ENCODE measurements at places on chromosomes 4 and X. TPM values are rescaled to one million over a fixed set of nuclear protein-coding genes. Genes with fewer than 3 reads are reported as not detected.

DNA sequence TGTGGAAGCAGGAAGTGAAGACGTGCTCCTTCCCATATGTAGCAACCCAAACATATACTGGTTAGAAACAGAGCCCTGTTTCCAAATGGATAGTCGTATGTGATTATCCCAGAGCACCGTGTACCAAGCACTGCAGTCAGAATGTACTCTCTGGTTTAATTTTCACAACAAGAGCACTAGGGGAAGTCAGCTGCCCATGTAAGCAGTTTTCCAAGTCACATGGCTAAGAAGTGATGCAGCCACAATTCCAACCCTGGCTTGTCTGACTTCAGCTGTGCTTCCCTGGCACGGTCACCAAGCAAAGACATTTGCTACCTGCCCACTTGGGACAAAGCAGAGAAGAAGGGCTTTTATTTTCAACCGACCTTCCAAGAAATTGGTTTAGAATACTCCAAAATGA is 28.2 kb upstream of the CEP135 start:
- no peak for DNase-seq

DNA sequence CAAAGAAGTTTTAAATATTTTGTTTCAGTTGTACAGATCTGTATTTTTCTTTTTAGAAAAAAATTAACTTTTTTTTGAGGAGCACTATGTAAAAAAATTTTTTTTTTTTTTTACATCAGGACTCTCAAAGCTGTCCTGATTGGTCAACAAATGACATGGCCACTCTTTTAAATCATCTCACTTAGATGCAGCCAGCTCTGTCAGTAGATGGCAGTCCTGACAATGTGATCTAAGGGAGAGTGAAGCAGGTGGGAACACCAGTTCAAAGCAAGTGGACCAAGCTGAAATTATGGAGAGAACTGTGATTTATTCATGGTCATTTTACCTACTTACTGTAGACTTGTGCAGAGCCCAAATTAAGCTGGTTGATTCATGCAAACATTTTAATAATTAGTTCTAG is 174.7 kb upstream of the GPRIN3 start:
- DNase-seq, result no peak

DNA sequence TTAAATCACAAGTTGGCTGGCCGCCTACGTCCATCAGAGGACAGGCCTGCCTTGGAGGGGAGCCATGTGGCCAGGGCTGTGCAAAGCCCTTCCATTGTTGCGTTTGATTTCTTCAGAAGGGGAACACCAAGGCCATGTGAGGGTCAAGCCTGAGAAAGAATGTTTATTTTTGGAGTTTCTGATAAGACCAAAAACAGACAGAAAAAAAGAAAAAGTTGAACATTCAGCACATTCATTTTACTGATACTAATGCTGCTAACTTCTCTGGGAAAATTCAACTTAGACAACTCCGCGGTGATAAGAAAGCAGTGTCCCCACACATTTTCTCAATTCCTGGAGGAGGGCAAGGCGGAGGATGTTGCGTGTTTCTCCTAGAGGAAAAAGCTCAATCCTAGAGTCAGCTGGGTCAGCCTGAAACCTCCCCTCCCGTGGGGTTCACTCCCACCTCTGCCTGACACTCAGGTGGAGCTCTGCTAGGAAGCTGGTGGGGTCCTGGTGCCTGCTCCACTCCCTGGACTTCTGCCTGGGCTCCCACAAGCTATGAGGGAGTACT is 63.5 kb downstream of the ANAPC4 start:
- DNase-seq, result peak; percentile 59

- DNase-seq, result no peak
Observed at GRCh38 chr4:165524532-165525190, 145.9 kb downstream of the CPE start.

DNA sequence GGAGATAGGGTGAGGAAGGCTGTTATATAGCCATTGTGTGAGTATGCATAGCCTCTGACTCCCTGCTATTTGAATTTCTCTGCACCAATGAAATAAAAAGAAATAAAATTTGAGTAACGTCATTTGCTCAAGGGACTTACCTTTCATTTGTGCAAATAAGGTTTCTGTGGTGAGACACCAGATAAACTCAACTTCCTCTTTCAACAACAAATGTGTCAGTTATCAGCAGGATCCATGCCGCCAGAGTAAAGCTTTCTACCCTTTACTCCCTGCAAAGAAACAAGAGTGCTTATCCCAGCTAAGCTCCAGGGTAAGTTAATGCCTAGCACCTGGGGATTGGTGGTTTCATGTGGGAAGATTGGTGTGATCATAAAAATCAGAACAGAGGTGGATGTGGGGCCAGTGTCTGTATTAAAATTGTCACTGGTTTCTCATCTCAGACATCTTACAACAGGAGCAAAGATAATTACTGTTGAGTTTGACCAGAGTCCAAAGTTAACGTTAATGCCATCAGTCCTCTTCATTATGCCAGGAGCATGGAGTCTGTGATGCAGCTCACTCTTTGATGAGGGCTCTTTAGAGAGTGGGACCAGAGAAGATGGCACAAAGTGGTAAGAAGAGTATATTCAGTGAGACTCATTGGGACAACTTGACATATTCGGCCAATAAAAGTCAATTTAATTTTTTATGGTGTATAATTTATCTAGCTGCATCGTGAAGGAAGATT is at the start of gene P2RY10:
TSS of gene P2RY10 (plus strand) at position 206 of the 727 bp plus-strand sequence. CDS start 15,130 bp downstream, outside the sequence.
- DNase-seq, result no peak

GRCh38 chr4:7214359-7214758 is 22.0 kb downstream of the SORCS2 start:
- DNase-seq, result no peak

DNA sequence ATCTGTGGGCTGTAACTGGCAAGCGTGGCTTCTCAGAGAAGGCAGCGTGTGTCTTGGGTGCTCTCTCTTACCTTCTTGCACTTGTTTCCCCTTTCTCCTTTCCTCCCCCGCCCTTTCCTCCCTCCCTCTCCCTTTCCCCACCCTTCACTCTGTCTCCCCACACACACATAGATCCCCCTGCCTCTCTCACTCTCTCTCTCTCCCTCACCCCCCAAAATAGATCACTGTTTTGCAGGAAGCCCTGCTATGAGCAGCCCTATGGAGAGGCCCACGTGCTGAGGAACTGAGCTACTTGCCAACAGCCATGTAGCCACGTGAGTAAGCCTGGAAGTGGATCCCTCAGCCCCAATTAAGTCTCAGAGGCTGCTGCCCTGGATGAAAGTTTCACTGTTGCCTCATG is 4.3 kb upstream of the PNMA6E start:
- no peak for DNase-seq

DNA sequence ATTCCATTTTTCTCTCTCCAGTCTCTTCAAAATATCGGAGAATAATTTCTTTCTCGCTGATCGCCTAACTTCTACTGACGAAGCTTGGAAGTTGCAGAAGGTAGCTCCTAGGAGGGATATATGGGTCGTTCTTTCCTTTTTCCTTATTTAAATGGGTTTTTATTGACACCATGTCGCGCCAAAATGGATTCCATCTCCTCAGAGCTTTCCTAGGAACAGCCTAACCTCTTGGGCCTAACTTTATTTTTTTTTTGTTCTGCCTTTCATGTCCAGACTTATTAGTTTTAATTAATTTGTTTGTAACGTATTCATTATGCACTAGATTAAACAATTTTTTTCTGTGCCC is 359.4 kb upstream of the ZCCHC13 start:
- no peak for DNase-seq

- no peak for DNase-seq
Observed at GRCh38 chrX:71652405-71652804, 14.9 kb upstream of the LOC101059915 start.

- DNase-seq, result no peak
Observed at GRCh38 chrX:149462849-149463248, 42.3 kb downstream of the IDS start.

DNA sequence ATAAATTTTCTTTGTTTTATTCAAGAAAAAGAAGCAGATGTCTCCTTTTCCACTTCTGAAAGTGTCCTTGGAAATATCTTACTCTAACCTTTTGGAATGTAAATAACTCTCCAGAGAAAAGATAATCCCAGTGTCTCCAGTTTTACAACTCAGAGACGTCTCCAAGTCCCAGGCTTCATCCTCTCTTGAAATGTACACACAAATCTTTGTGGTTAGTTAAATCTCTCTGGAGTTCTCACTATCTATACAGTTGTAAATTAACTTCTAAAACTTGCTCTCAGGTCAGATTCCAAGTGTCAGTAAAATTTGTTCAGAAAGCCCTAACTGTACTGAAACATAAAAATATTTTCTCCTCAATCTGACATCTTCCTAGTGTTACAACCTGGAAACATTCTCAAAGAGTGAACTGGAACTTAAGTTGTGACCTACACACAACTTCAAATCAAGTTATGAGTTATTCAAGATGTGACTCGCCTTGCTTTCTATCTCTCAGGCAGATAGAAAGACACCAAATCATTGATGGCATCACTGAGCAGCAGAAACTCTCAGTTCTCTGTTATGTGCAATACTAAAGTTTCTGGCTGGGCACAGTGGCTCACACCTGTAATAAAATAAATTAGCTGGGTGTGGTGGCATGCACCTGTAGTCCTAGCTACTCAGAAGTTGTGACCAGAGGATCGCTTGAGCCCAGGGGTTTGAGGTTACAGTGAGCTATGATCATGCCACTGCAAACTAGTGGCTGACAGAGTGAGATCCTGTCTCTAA is 284.2 kb downstream of the RCHY1 start:
- DNase-seq, result no peak

- DNase-seq, result no peak
Observed at GRCh38 chr4:41568363-41568762, 30.4 kb downstream of the LIMCH1 start.

DNA sequence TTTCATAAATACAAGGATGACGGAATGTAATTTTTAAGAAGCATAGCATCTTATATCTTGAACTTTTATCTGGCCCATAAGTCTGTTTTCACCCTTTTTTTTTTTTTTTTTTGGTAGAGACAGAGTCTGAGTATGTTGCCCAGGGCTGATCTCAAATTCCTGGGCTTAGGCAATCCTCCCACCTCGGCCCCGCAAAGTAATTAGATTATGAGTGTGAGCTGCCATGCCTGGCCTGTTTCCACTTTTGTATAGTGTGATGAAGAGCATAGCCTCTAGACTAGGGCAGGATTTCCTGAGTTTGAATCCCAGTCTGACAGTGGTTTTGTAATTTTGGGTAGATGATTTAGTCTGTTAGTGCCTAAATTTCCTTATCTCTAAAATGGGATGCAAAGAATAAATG is 11.0 kb downstream of the STIM2 start:
- no peak for DNase-seq

DNA sequence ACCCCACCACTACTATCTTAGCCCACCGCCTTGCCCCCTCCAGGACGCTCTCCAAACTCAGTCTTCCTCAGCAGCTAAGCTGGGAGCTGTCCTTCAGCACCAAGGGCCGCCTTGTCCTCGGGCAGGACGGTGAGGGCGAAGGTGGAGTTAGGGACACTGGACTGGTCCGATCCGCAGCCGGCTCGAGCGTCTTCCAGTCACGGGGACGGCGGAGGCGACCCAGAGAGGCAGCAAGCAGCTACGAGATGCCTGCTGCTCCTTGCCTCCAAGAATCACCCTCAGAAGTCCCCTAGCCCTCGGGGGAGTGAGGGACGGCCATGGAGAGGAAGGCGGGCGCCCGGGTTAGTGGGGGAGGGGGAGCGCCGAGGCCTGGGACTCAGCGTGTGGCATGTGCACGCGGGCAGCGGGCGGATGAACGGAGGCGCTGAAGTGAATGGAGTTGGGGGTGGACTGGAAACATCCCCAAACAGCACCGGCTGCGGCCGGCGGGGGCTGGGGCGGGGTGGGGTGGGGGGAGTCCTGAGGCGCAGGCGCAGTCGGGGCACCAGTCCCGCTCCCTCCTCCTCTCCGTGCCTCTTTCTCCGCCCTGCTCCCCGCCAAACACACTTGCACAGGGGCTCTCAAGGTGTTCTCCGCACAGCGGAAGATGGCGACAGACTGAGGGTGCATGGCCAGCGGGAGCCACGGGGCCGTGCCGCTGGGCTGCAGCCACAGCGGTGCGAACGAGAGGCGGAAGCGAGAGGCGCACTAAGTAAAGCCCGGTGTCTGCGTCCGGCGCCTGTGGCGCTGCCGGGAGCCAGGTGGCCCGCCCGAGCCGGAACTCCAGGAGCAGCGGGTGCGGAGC is at the start of gene NALF2:
TSS of gene NALF2 (plus strand) at position 545 of the 844 bp plus-strand sequence. CDS start 957 bp downstream, outside the sequence.
- DNase-seq, result no peak

GRCh38 chr4:152398060-152398459 is 137.8 kb downstream of the FBXW7 start:
- no peak for DNase-seq

DNA sequence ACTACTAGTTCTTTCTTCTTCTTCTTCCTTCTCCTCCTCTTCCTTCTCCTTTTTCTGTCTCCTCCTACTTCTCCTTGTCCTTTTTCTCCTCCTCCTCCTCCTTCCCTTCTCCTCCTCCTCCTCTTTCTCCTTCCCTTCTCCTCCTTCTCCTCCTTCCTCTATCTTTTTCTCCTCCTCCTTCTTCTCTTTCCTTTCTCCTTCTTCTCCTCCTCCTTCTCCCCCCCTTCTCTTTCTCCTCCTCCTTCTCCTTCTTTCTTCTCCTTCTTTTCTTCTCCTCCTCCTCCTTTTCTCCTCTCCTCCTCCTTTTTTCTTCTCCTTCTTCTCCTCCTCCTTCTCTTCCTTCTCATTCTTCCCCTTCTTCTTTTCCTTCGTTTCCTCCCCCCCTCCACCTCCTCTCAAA is 21.8 kb upstream of the NAP1L5 start:
- no peak for DNase-seq

DNA sequence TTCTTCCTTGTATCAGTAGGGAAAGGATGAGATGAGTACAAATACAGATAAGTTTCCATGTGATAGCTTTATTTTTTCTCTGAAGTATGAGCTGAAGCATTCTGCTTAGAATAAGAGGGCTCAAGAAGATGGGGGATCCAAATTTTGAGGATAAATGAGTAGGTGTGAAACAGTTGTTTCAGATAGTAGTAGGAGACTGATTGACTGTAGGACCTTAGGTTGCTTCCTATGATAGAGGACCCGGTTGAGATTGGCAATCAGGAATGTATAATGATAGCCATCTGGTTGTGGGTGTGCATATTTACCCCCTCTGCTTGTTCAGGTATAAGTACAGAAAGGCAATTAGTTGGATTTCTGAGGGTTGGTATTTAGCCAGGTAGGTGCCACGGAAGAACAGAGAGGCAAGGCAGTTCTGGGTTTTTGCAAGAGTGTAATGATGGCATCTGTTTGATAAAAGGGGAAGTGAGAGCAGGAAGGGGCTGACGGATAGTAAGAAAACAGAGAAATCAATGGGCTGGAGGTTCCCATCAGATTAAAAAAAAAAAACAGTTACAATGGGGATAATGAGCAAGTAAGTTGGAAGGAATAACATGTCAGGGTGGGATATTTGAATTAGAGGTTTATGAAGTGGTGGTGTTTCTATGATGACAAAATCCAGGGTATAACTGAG is 13.7 kb downstream of the OCRL start:
- no peak for DNase-seq

DNA sequence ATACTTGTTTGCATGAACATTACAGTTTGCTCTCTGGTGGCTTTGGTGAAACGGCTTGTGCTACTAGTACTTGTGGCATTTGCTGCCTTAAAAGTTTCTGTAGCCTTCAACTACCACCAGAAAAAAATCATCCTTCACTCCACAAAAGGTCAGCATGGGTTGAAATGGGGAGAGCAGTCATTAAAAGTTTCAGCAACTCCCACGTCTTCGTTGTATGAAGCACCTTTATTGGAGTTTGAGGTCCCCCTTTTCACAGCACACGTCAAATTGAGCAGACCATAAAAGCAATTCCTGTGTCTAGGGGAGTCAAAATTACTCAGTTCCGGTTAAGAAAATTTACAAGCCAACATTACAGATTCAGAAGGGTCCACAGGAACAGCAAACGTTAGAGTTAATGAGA is 23.0 kb upstream of the CCNA2 start:
- DNase-seq, result no peak

- DNase-seq, result no peak
Observed at GRCh38 chr4:170110285-170110672, 20.5 kb upstream of the AADAT start.

The DCAF12L2 gene
- total RNA-seq, result not detected

The ENPP6 gene
- not detected for total RNA-seq

The CYP4V2 gene
- 7.7 TPM for total RNA-seq

The GIMD1 gene
- not detected for total RNA-seq

The SLC6A14 gene
- total RNA-seq, result 3.8 TPM

All from suprapubic skin (tissue), 4 donors.